ENCODE measurements at places on chromosomes 2 and 18. TPM values are rescaled to one million over a fixed set of nuclear protein-coding genes. Genes with fewer than 3 reads are reported as not detected.

Gene ITGB1BP1
- 109 TPM for polyA plus RNA-seq

Gene SERPINB13
- not detected for polyA plus RNA-seq

Gene NCL
- 470 TPM for polyA plus RNA-seq

Gene RNU2-63P
- polyA plus RNA-seq = 12.4 TPM

Gene KCNS3
- not detected for polyA plus RNA-seq

Gene CFAP65
- polyA plus RNA-seq = not detected

Gene RHOB
- 0.64 TPM for polyA plus RNA-seq

Gene CCL20
- polyA plus RNA-seq = not detected

Gene IL1A
- not detected for polyA plus RNA-seq

Gene COL4A4
- 0.08 TPM for polyA plus RNA-seq

Gene ARMC9
- polyA plus RNA-seq = 0.45 TPM

Gene RAB17
- not detected for polyA plus RNA-seq

Gene GALR1
- polyA plus RNA-seq = not detected

Gene CMPK2
- polyA plus RNA-seq = 8.7 TPM

Gene TTC32
- 25.9 TPM for polyA plus RNA-seq

Gene CYRIA
- 0.70 TPM for polyA plus RNA-seq

Gene GREB1
- polyA plus RNA-seq = not detected

Gene DPP4
- 88.9 TPM for polyA plus RNA-seq

Gene IL36G
- polyA plus RNA-seq = not detected

Gene GALNT5
- polyA plus RNA-seq = not detected

Gene GALNT14
- polyA plus RNA-seq = not detected

Data from naive thymus-derived CD4-positive, alpha-beta T cell (primary cell).